ENCODE measurements at places on chromosomes 3 and 15.

- DNase-seq = no peak
Measured at GRCh38 chr3:2910997-2911396, 199.2 kb downstream of the IL5RA start.

- DNase-seq = peak; percentile 63
Measured at GRCh38 chr3:181709537-181710279, 2.0 kb upstream of the SOX2 start.

GRCh38 chr3:42446111-42447050 is 36.0 kb upstream of the LYZL4 start:
- DNase-seq = no peak

DNA sequence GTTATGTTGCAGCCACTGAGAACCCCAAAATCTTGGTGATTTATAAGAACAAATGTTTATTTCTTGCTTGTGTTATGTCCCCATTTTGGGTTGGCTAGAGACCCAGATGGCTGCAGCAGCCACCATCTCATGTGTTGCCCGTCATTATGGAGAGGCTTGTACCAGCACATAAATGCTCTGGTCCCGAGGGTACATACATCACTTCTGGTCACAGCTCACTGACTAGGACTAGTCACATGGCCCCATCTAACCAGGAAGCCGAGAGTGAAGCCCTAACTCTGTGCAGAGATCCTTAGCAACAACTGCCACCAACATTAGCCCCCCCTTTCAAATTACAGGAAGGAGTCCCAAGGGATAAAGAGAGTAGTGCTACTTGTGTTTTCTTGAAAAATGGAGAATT is 25.5 kb upstream of the HACD2 start:
- DNase-seq = no peak

GRCh38 chr15:71914092-71914491 is 103.7 kb downstream of the NR2E3 start:
- DNase-seq = no peak

DNA sequence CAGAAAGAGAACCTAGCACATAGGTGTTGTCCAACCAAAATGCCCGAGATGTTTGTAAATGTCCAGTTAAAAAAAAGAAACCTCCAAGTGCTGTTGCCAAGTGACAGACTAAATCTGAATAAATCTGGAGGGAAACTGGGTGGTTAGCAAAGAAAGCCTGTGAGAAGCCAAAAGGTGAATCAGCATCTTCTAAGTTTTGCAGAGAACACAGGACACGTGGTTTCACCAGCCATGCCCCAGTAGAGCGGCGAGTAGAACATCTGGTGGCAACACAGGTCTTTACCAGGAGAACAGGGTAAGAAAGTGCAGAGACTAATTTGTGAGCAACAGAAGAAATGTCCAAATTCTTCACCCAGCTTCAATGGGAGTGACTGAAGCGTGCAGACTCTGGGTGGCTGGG is 986.0 kb downstream of the ROBO2 start:
- peak; percentile 54 for DNase-seq
